ENCODE measurements at places on chromosomes 1 and 21. TPM values are rescaled to one million over a fixed set of nuclear protein-coding genes. Genes with fewer than 3 reads are reported as not detected.

Gene NKAIN1
- total RNA-seq, result 0.95 TPM

Gene KRTAP10-8
- total RNA-seq, result not detected

Gene SPAG17
- not detected for total RNA-seq

Gene GBP4
- total RNA-seq, result 0.02 TPM

Gene AKR7A3
- 0.15 TPM for total RNA-seq

Gene TCHH
- total RNA-seq, result 0.25 TPM

Gene CNR2
- total RNA-seq, result 0.01 TPM
